ENCODE measurements at places on chromosomes 13 and 19.
A peak's percentile ranks its signal among the peaks of the same experiment; 100 is the strongest.

GRCh38 chr13:103161476-103161875 lies 95.3 kb upstream of the SLC10A2 start:
- no peak for DNase-seq

DNA sequence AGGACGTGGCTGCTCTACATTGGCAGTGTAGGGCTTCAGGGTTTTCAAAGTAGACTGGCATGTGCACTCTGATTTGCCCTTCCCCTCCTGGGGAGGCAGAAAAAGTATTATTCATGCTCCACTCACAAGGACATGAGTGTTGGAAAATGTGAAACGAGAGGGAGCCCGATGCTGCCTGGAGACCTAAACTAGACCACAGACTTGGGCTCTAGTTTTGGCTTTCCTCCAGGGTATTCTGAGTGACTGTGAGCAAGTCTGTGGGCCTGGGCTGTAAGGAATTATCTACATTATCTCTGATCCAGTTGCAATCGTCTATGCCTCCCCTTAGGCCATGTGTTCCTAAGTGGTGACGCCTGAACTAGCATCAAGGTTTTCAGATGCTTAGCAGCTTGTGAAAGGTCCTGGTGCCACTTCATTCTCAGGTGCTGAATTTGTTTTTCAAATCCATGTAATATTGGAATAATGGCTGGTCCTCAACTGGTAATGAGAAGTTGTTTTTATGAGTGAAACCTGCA lies 55.0 kb downstream of the MRPL57 start:
- DNase-seq: no peak

DNA sequence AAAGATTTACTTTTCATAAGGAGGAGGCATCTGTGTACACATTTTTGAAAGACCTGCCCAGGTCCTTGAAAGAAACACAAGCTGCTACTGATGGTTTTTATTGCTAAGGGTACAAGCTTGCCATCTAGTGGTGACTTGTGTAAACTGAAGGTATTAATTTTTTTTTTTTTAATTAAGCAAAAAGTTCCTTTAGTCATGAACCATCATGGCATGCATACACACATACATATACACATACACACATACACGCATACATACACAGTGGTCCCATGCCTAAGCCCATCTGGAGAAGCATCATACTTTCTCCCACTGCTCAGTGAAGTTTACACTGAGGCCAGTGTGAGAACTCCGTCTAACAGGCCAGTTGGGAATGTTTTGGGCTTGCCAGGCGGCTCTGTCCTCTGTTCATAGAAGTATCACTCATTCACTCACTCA lies 312.5 kb downstream of the DCLK1 start:
- no peak for DNase-seq

DNA sequence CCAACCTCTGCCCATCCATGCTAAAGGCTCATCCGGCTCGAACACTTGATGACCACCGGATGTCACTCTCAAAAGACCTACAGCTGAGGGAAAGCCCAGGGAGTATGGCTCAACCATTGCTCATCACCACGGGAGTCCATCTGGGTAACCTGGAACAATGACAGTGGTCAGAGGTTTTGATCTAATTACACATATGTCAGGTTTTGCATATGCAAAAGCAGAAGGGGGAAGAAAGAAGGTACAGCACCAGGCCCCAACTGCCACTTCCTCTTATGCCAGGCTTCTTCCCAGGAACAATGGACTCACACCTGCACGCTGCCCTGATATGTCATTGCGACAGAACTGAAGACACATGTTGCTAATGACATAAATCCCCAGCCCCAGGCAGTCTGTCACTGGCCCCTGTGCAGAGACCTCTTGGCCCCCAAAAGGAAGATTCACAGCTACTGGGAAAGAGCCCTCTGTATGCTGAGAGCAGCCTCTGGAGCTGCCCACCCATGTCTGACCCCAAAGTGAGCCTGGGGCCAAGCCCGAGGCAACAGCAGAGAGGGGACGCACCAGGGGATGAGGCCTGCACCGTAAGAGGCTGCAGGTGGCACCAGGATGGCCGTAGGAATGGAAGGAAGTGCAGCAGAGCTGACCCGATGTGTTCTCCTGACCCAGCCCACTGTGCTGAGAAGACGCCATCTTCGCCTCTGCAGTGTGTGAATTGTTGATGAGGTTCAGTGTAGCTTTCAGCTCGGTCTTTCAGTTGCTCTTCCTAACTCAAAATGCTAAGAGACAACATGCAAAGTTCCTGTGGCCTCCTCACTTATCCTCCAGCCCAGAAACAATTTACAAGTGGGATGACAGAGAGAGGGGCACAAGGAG lies 26.3 kb downstream of the EPS15L1 start:
- DNase-seq: no peak

- no peak for DNase-seq
Measured at GRCh38 chr13:105047676-105048295, 1487.7 kb downstream of the EFNB2 start.

- DNase-seq: peak; percentile 64
Measured at GRCh38 chr19:17391371-17392151, 2.4 kb downstream of the CCDC194 start.

GRCh38 chr19:48308631-48309586 lies 16.4 kb upstream of the EMP3 start:
- DNase-seq: peak; percentile 84

DNA sequence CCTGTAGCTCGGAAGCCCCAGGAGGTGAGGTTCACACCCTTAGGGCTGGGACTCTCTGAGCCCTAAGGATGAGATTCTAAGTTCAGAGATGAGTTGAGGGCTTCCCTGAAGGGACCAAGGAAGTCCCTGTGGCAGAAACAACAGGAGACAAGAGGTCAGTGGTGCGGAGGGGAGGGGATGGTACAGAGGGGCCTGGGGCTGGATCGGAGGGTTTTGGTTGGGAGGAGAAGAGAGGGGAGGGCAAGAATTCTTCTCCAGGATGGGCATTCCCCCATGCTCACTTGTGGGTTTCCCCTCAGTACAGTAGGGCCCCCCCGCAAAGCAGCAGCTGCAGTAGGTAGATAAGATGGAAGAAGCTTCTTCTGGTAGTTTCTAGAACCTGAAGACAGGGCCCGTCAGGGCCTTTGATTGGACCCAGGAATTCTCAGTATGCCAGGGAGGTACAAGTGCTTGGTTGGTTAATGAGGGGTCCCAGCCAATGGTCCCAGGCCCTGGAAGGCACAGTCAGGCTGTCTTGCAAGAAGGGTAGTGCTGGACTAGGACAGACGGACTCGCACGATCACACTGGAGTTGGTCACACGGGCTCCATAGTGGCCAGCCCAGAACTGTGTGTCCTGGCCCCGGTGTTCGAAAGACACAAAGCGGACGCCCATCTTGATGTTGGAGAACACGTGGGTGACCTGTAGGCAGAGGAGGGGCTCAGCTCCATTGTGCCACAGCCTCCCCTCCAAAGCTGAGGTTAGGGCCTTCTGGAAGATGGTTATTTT lies 7.3 kb downstream of the FBXO27 start:
- no peak for DNase-seq

- no peak for DNase-seq
Measured at GRCh38 chr13:105611424-105611823, 924.0 kb downstream of the EFNB2 start.

- no peak for DNase-seq
Measured at GRCh38 chr19:7918615-7919421, 1.3 kb upstream of the SNAPC2 start.

DNA sequence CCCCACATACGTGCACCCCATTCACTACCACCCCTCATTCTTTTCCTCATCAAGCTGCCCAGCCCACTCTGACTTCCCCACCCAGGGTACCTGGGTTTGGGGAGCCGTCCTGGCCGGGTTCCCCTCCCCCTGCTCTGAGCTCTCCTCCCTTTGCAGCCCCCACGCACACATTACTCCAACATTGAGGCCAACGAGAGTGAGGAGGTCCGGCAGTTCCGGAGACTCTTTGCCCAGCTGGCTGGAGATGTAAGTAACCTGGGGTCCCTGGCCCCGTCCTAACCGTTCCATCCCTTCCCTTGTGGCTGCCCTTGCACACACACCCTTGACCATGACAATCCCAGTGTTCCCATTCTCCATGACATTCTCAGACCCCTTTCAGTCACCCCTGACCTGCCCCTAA lies 2.6 kb downstream of the CAPNS1 start:
- no peak for DNase-seq

GRCh38 chr19:16628984-16629691 lies 1.1 kb upstream of the MED26 start:
- no peak for DNase-seq

DNA sequence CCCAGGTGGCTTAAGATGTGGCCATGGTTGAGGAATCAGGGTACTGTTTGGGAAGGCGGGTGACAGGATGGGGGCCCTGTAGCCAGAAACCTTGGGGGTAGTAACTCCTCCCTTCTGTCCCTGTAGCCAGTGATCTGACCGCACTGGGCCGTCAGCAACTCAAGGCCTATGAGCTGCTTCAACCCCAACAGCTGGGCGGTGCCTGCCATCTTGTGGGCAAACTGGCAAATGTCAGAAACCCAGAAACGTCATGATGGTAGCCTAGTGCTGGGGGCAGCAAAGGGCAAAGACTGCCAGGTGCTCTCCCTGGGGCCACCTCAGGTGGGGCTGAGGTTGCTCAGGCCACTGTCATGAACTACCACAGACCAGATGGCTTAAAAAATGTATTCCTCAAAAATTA lies 3.5 kb downstream of the COPE start:
- DNase-seq: peak; percentile 87

DNA sequence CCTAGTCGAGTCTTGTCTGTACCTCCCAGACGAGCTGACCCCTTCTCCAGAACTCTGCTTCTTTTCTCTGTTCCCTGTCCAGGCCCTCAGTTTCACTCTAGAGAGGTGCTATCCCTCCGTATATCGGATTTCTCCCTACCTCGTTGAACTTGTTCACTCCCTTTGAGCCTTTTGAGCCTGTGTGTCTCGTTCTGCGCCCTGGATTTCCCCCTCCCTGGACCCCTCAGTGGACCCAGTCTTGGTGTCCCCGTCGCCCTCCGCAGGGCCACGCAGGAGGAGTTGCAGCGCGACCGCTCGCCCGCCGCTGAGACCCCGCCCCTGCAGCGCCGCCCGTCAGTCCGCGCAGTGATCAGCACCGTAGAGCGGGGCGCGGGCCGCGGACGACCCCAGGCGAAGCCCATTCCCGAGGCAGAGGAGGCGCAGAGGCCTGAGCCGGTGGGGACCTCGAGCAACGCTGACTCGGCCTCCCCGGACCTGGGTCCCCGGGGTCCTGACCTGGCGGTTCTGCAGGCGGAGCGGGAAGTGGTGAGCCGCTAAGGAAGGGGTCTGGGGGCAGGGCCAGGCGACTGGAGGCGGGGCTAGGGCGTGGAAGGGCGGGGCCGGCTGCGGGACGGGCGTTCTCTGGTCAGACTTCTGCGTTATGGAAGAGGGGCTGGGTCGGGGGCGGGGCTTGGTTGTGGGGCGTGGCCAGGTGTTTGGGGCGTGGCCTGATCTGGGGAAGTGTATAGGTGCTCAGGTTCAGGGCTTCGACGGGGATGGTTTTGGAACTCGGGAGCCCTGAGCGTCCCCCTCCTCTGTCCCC lies 5.5 kb downstream of the EPS8L1 start:
- peak; percentile 100 for DNase-seq

GRCh38 chr13:46643165-46643777 lies 90.3 kb downstream of the LRCH1 start:
- no peak for DNase-seq

GRCh38 chr13:20721454-20722357 lies 18.2 kb downstream of the IL17D start:
- peak; percentile 82 for DNase-seq

- peak; percentile 60 for DNase-seq
Measured at GRCh38 chr19:3684054-3684816, 16.0 kb downstream of the PIP5K1C start.

GRCh38 chr13:26474286-26474685 lies 83.2 kb upstream of the WASF3 start:
- peak; percentile 56 for DNase-seq

Measured in endodermal cell (in vitro differentiated cells).